ENCODE measurements at places on chromosomes 7 and 10.
A peak's percentile ranks its signal among the peaks of the same experiment; 100 is the strongest.

GRCh38 chr10:62333135-62333889 lies 40.9 kb upstream of the ZNF365 start:
- DNase-seq = no peak

DNA sequence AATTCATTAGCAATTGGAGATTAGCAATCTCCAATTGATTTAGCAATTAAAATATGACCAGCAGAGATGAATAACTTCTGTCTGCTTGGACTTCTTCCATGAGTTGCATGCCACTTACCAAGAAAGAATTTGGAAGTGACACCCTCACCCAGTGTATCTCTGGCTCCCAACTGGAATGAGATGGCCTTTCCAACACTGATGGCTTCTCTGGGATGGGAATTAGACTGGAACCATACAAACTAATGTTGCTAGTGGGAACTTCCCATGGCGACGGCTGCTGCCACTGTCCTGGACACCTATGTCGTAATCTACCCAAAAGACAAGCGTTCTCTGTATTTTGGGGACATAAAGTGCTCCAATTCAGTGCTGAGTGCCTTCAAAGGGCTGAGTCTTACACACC lies 192.3 kb downstream of the COBL start:
- no peak for DNase-seq

GRCh38 chr10:110358869-110359629 lies 54.3 kb upstream of the SMNDC1 start:
- no peak for DNase-seq

- DNase-seq = no peak
Measured at GRCh38 chr7:95910341-95910740, 138.0 kb downstream of the DYNC1I1 start.

DNA sequence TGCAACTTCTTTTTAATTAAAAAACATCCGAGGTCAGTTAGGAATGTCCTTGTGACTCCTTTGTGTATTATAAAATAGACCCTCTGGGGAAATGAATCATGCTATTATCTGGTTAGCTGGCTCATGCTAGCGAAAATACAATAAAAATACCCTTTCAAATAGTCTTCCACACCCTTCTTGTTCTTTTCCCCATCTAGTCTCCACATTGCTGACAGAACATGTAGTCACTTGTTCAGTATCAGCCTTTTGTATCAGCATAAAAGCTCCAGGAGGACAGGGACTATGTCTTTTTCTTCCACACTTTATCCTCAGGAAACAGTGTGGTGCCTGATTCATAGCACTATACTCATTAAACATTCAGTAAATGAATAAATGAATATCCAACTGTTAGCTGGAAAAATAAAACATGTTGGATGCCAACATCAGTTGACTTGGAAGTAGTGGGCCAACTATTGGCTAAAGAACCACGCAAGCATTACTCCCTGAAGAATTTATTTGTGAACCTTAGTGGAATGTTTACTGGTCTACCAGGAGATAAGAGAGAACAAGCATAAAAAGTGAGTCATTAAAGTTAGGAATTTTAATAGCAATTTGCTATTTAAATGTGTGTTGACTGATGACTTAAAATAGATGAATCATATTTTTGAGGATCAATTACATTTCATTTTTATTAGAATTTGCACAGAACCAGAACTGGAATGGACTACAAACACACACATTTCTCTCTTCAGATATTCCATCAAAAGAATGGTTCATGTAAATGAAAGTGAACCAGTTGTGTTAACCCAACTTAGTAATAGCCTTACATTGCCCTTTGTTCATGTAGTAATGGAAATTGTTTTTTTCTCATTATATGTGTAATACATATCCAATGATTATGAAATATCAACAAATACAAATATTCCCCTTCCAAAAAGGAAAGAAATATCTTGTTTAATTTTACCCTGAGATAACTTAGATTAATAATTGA lies 129.6 kb downstream of the DKK1 start:
- DNase-seq = no peak

GRCh38 chr10:17353568-17354300 lies 100.7 kb downstream of the ST8SIA6 start:
- DNase-seq = no peak

GRCh38 chr7:25988640-25989039 lies 163.4 kb upstream of the NFE2L3 start:
- DNase-seq = peak; percentile 46

DNA sequence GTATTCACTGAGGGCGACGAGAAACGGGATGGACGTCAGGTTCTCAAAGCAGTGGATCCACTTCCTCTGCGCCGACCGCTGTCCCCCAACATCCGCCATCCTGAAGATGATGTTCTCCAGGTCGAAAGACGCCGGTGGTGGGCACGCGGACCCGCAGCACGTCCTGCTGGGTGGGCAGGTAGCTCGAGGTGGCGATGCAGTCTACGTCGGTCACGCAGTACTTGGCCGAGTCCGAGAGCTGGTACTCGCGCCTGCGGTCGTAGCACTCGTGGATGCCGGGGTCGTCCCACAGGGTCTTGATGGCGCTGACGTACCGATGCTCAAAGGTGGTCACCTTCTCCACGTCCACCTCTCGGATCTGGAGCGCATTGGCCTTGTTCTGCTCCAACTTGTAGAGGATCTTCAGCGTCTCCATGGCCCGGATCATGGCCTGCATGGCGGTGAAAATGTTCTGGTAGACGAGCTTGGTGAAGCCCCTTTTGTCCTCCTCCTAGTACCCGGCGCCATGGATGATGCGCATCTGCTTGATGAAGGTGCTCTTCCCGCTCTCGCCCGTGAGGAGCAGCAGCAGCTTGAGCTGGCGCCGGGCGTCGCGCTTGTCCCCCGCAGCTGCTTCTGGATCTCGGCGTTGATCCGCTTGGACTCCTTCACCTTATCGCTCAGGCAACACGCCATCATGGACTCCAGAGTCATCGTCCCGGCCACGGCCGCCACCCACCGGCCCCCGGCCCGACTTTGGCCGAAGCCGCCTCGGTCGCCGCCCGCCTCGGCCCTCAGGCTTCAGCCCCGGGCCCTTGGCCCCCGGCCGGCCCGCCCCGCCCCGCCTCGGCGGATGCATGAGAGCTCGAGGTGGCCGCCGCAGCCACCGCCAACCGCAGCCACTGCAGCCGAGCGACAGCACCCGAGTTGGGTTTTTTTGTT lies 122.9 kb upstream of the KCTD7 start:
- no peak for DNase-seq
